ENCODE measurements at places on chromosomes 11 and 22.

DNA sequence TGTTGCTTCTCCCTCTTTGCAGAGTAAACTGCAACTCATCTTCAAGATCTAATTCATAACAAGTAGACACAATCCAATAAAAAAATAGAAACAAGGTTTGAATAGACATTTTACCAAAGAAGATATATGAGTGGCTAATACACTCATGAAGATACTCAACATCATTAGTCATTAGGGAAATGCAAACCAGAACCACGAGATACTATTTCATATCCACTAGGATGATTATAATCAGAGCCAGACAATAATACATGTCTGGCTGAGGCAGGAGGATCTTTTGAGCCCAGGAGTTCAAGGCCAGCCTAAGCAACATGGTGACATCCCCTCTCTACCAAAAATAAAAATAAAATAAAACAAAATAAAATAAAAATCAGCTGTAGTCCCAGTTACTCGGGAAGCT lies 85.0 kb downstream of the ATG16L2 start:
- no peak for DNase-seq

GRCh38 chr11:134862105-134862502 lies 450.1 kb upstream of the B3GAT1 start:
- no peak for DNase-seq

GRCh38 chr11:85783758-85784157 lies 27.2 kb downstream of the SYTL2 start:
- DNase-seq: no peak

DNA sequence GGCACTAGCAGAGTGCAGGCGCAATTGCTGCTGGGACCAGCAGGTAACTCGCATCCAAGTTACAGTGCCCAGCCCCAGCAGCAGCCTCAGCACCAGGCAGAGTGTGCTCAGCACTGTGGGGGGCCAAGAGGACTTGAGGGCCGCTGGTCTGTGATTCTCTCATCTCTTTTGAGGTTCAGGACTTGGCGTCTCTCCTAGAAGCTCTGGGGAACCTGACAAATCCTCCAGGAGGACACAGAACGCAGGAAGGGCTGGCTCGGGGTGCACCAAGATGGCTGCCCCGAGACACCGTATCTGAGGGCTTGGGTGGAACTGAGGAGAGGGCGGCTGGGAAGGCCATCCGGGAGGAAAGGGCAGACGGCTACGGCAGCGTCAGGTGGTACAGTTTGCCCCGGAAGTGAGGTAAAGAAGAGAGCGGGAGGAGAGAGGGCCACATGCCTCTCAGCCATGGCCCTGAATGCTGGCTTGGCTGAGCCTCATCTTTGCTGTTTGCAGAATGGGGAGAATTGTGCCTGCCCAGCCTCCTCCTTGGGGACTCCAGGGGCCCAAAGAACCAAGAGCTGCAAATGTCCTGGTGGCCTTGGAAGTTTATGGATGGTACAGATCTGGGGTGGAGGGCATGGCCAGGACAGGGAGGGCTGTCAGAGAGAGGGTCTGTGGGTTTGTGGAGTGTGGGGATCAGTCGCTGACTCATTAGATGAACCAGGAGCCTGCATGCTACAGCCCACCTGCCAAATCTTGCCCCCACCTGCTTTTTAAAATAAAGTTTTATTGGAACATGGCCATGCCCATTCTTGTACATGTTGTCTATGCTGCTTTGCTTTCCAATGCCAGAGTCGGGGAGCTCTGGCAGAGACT lies 78.0 kb downstream of the MYEOV start:
- no peak for DNase-seq

- peak; percentile 28 for DNase-seq
Observed at GRCh38 chr11:120952461-120953434, 71.2 kb upstream of the TBCEL start.

DNA sequence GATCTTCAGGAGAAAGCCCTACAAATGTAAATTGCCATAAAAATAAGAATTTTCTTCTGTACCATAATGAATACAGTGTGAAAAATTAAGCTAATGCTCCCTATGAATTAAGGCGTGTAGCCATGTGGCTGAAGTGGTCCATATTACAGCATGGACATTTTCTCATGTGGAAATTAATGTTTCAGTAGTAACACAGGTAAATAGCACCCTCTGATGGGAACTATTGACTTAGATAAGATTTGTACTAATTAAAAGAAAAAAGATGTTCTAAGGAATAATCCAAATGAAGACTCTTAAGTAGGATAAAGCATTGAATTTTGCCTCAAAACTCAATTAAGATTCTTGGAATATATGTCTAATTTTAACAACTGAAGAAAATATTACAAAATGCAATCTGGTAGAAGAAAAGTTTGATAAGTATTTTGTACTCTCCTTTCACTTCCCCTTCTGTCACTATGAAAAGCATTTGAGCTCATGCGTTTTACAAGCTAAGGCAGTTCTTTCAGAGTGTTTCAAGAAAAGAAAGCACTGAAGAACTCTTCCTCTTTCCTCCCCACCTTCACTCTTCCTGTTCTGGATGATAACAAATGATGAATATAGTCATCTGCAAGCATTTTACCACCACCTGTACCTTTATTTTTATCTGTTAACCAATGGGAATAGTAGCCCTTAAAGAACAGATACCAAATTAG lies 9.9 kb upstream of the OR8D2 start:
- no peak for DNase-seq

GRCh38 chr11:1953489-1954266 lies 6.5 kb downstream of the MRPL23 start:
- DNase-seq: no peak

DNA sequence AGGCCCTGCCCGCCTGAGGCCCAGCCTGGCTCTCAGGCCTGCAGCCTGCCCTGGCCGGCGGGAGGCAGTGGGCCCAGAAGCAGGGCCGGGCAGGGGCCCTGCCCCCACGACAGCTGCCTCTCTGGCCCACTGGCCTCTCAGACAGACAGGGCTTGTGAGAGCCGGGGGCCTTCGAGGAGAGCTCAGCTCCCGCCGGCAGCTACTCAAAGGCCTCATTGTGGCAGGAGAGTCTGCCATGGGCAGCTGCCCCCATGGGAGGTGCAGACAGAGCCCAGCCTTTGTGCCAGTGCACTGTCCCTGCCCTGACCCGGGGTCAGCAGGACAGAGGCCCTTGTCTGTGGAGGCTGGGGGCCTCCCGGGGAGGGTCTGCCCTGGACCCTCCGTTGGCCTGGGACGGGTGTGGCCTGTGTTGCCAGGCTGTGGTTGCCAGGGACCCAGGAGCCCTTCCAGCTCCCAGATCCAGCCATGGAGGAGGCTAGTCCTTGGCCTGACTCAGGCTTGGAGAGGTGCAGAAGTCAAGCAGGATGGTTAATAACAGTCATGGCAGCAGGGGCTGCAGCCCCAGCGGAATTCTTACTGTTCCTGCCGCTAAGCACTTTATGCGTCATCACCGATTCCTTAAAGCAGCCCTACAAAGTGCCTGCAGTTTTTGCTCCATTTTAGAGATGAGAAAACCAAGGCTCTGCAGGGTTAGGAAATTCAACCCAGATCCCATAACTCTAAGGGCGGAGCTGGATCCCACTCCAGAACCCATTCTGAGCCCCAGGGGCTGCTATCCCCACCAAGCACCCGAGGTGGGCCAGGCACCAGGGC lies 12.5 kb downstream of the FLRT1 start:
- DNase-seq: no peak

DNA sequence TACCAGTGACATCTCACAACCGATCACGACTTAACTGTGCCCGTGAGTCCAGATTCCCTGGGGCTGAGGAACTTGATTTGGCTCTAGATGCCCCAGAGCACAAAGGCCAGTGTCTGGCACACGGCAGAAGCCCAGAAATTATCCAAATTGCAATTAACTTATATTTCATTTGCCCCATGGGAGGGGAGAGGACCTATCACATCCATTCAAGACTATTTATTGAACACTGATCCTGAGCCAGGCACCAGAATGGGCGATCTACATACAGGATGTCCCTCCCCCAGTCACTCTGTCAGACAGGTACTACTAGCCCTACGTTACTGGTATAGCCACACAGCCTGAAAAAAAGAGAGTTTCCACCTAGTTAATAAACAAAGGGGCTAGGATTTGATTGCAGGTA lies 5.1 kb downstream of the DNAL4 start:
- no peak for DNase-seq
